ENCODE measurements at places on chromosomes 6 and 20.

DNA sequence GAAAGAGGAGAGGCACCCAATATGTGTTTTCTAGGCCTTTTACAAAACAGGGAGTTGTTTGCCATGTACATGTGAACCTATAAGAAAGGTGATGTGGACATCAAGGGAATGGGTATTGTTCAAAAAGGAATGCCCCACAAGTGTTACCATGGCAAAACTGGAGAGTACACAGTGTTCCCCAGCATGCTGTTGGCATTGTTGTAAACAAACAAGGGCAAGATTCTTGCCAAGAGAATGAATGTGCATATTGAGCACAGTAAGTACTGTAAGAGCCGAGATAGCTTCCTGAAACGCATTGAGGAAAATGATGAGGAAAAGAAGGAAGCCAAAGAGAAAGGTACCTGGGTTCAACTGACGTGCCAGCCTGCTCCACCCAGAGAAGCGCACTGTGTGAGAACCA is 13.1 kb downstream of the QRSL1 start:
- DNase-seq = no peak

DNA sequence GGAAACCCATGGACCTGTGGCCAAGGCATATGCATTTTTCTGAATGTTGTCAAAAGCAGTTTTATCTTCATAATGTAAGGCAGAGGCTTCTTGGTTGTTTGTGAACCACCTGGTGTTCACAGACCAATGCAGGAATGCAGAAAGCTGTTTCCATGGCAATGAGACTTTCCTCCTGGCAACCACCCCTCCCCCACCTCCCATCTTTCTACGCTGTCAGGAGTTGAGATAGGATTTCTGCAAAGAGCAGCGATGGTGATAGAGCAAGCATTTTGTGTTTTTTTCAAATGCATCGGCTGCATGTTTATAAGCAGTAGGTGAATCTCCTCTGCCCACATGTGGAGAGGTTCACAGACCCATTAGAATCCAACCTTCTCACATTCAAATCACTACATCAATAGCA is 114.1 kb upstream of the SMLR1 start:
- DNase-seq = no peak

- peak; percentile 45 for DNase-seq
Observed at GRCh38 chr20:36574366-36575135, 1.2 kb downstream of the TGIF2 start.

DNA sequence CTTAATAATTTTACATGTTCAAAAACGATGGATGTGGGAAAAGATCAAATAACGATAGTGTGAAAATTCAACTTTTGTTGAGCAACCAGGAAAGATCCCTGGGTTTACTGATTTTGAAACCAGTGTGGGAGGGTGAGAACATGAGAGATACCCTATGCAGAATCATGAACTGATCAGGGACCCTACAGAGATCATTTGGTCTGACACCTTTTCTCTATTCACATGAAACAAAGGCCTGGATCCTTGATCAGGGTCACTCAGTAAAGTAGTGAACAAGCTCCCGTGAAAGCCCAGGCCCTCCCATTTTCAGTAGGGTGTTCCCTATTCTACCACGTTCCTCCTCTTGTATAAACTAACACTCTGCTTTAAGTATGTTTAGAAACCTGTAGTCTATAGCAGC is 60.5 kb upstream of the DUSP22 start:
- no peak for DNase-seq

DNA sequence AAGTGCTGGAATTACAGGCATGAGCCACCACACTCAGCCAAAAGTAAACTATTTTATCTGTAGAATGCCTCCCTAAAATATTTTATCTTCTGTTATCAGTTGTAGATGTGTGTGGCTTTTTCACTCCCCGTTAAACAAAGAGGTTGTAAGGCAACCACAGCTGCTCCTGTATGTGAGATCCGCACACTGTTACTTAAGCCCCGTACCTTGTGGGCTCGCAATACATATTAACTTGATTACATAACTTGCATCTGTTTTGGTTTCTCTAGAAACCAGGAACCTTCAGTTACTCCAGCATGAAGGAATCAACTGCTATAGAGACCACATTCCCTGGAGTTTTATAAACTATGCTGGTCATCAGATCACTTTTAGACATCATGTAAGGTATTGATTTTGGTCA is 420.1 kb upstream of the SLC35B3 start:
- no peak for DNase-seq

DNA sequence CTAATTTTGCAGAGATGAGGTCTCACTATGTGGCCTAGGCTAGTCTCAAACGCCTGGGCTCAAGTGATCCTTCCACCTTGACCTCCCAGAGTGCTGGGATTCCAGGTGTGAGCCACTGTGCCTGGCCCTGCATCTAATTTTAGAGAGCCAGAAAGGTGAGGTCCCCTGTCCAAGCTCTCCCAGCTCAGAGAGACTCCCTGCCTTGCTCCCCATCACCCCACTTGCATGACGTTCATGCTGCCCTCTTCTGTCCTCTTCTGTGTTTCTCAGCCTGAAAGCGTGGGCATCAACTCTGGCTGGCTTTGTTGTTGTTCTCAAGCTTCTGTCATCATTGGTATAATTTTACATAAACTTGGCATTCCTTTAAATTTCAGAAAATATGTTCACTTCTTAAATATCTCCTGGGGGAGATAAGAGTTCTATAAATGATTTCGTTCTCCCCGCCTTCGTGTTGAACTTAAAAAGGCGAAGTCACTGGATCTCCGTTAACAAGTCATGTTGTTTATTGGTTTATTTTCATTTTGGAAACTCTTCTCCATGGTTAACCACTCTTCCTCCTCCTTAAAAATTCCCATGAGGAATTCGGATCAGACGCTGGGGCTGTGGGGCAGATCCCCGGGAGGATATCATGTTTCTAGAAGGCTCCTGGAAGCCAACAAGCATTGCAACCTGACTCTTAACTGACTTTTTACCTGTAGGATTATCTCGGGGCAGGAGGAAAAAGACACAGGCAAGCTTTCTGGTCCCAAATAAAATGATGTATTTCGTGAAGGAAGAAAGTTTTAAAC is 13.2 kb upstream of the PARD6B start:
- no peak for DNase-seq

GRCh38 chr6:47267301-47267700 is 42.4 kb downstream of the TNFRSF21 start:
- no peak for DNase-seq

GRCh38 chr20:53944796-53945195 is 125.6 kb downstream of the BCAS1 start:
- DNase-seq = no peak

DNA sequence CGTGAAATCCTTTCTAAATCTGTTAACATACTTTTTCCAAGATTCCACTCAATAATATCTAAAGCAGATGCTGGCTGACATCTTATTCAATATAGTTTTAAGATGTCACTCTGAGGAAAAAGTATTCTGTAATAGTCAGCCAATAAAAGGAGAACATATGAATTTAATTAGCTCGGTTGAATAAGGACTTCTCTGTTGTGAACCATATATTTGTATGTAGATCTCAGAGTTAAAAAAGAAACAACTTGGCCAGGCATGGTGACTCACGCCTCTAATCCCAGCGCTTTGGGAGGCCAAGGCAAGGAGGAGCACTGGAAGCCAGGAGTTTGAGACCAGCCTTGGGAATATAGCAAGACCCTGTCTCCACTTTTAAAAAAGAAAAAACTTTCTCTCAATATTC is 7.4 kb upstream of the CD24 start:
- DNase-seq = no peak

- DNase-seq = no peak
Observed at GRCh38 chr6:119024111-119024510, 54.4 kb downstream of the FAM184A start.

Data from activated naive CD4-positive, alpha-beta T cell (primary cell).